ENCODE measurements at places on chromosomes 2 and 18.

DNA sequence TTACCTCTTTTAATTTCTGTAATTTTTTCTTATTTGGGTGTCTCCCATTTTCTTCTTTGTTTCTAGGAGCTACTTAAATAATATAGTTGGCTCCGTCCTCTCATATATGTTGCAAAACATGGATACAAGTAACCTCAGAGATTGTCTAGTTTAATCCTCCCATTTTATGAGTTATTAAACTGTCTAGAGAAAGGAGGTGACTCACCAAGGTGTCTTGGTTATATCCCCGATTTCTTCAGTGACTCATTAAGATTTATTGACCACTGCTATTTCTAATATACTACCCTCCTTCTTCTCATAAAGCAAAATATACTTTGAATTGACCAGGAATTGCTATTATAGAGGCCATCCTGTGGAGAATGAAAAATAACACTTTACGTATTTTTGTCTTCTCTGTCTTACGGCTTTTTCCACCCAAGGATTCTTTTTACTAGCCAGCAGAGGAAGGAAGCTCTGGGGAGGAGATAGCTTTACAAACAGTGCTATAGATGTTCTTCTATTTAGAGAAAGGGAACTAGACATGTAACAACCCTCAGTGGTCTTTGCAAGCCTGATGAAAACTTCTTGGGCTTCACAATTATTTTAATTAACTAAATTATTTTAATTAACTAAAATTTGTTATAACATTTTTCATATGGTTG, 300.4 kb upstream of the TNP1 start:
- no peak for DNase-seq

DNA sequence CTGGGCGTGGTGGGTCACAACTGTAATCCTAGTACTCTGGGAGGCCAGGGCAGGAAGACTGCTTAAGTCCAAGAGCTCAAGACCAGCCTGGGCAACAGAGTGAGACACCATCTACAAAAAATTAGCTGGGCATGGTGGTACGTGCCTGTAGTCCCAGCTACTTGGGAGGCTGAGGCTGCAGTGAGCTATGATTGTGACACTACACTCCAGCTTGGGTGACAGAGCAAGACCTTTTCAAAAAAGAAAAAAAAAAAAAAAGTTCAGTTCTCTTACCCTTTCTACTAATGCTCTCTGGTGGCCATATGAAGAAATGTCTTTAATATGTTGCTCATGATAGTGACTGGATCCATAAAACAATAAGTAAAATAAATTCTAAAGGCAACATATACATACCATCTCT, 14.9 kb downstream of the TYW5 start:
- no peak for DNase-seq

DNA sequence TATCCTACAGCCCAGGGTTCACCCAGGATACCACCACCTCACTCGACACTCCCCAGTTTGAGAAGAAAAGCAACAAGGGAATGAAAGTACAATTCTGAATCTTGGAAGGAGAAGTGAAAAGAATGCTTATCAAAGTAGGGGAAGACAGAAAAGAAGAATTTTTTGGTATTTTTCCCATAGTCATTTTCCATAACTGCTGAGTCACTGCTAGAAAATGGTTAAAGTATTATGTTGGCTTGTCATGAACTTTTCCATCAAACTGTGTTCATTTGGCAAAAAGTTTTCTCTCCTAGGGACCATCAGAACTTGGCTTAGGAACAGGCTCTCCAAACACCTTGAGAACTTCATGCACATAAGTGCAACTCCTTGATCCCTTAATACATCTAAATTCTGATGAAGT, 192.0 kb downstream of the BCL11A start:
- DNase-seq, result no peak

DNA sequence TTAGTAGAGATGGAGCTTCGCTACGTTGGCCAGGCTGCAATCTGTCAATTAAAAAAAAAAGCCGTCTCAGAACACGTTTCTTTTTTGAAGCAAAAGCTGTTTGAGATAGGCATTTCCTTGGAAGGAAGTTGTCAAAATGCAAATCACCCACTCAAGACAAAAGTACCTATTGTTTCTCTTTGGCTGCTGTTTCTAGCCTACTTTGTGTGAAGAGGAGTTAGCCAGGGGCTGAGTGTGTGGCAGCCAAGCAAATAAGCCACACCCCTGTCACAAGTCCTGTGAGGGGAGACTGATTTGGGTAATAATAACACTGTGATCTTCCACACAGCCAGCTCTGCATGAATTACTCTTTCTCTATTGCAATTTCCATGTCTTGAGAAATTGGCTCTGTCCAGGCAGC, 47.4 kb upstream of the CDCA7 start:
- peak; percentile 31 for DNase-seq

DNA sequence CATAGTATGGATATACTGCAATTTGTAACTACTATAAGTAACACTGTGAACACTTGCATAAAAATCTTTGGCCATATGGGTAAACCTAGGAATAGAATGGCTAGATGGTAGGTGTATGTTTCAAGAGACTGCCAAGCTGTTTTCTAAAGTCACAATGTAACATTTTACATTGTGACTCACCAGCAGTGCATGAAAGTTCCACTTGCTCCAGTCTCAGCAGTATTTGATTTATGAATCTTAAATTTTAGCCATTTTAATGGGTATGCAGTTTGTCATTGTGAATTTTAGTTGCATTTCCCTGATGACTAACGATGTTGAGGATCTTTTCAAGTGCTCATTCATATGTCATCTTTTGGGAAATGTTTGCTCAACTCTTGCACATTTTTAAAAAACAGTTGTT, 86.1 kb downstream of the FARSB start:
- DNase-seq, result no peak

DNA sequence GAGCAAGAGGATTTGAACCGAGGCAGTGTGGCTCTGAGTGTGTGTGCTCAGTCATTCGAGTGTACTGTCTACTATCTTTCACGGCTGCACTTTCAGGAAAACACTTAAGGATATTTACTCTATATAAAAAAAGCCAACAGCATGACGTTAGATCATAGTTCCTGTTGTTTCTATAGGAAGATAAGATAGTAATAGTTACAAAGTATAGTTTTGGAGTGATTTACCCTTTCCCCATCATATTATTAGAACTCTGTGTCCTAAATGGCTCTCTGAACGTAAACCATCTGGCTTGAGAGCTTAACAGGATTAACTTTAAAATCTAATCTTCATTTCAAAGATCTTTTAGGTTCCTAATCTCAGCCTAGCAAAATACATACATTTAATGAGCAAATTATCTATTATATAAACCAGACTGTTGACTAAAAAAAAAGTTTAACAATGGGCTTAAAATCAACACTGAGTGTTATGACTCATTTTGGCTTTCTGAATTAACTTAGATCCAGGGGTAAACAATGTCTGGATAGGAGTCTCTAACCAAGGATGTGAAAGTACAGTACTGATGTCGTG, 150.3 kb upstream of the DNMT3A start:
- DNase-seq, result no peak

DNA sequence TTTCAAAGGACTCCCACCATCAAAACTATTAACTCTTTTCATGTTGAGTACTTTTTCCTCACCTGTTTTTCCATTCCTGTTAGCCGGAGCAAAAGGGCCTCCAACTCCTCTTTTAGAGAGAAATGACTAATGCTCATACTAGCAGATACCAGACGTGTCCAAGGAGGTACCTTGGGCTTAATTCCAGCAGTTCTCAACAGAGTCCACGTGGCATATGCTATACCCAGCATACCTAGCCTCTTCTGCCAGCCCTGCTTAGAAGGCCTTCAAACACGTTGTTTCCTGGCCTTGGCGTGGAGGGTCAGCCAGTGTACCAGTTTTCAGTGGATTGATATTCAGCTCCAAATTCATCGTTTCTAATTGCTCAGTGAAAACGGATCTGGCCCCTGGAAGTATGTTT, 123.9 kb downstream of the MGAT5 start:
- DNase-seq, result no peak

DNA sequence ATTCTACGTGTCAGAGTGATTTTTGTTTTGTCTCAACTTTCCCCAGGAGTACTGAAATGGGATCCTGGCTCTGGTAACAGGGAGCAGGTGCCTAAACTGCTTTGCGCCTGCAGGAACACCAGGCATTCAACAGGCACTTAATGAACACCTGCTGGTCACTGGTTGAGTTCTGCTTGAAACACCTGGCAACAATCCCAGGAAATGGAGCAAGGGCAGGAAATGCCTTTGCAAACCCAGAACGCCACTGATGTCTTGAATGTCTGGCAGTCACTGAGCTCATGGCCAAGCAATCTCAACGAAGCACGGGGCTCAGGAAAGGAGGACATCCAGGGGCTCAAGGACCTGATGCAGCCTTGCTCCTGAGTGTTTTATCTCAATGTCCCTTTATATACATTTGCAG, 360.0 kb upstream of the RAB6C start:
- no peak for DNase-seq

GRCh38 chr18:48000701-48001100, 70.2 kb upstream of the SMAD2 start:
- DNase-seq, result no peak

DNA sequence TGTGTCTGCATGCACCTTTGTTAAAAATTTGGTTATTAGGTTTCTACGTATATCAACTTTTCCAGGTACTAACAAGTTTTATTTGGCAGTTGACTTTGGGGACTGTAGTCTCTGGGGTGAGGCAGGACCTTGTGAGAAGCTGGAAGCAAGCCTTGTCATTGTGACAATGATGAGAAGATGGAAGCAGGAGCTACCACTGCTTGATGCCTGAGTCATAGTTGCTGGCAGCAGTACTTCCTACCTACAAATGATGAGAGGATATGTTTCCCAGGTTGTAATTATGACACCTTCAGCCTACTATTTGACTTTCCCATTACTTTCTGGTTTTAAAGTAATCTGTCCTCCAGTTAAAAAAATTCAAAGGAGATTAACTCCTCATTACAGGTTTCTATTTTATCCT, 516.3 kb downstream of the NRXN1 start:
- DNase-seq, result no peak

DNA sequence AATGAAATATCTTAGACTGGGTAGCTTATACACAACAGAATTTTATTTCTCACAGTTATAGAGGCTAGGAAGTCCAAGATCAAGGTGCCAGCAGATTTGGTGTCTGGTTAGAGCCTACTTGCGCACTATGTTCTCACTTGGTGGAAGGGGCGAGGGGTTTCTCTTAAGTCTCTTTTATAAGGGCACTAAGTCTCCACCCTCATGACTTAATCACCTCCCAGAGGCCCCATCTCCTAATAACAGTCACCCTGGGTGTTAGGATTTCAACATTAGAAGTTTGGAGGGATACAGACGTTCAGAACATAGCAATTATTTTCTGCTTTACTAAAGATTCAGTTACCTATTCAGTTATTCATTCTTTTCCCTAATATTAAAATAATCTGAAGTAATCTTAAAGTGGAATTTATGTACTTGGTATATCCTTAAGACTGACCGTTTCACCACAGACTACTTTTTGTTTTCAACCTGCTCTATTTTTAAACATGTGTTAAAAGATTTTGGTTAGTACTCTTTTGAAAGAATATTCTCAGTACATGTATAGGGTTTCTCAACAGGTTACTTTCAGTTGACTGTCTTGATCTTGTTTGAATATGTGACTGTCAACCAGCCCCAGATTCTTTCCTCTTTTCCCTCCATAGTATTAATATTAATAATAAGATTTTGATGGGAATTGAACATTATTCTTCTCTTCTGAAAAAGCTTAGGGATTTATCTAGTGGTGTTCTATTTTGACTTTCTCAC, 130.0 kb downstream of the TAF4B start:
- peak; percentile 24 for DNase-seq

GRCh38 chr2:121066526-121066925, 218.5 kb downstream of the TFCP2L1 start:
- DNase-seq, result no peak

DNA sequence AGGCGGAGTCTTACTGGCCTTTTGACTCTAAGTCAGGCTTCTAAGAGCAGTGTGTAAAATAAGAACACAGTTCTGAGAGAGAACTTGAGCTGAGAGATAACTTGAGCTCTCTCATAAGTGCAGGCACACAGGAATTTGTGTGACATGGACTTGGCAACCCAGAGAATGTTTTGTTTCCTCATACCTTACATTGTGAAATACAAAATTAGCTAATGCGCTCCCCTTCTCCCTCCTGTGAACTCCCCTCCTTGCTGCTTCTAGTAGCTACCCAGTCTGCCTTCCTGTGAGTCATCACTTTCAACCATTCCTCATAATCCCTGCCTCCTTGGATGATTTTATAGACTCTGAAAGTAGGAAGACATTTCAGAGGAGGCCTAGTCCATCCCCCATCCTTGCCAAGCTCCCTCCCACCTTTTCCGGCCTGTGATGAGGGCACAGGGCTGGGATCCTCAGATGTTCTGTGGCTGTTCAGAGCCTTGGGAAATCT, 22.6 kb downstream of the FER1L5 start:
- DNase-seq, result no peak

DNA sequence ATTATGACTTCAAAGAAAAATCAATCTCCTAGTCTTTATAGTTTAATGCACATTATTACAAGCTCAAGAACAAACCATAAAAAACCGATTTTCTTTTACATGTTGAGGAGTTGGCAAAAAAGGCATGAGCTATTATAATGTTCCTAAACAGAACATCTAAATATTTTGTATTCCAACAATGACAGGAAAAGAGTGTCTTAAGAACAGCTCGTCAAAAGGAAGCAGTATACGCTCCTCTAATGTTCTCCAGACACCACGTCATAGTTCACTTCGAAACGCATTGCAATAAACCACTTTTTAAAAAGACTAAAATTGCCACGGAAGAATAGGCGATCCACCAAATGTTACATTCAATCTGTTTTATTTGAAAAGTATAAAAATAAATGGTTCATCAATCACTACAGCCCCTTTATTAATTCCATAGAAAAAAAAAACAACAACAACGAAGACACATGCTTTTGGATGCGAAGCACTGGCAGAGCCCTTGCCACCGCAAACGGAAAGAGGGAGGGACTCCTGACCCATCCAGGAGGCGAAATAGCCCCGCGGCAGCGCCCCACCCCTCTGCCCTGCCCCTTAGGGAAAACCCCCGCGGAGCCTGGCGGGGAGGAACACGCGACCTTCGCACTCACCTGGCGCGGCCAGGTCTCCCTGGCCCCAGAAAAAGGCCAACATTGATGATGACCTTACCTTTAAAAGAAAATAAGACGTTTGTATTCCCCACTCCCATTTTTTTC, 45.8 kb downstream of the MBP start:
- DNase-seq, result no peak

DNA sequence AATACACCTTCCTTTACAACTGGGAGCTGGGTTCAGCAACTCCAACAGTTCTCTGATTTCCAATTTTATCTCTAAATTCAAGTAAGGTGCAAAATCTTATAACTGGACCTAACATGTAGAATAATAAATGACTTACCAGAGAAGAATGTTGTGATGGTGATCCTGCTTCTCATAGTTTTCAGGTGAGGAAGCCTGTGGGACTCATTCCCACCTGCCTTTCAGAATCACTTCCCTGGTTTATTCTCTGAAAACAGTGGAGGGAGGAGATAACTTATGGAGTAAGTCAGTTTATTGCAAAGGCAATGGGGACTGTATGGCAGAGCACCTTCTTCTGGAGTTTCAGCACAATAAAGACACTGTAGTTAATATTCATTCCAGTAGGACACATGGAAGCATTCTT, 1188.2 kb upstream of the FAM98A start:
- DNase-seq, result no peak
